ENCODE measurements at places on chromosomes 2 and 18. TPM values are rescaled to one million over a fixed set of nuclear protein-coding genes. Genes with fewer than 3 reads are reported as not detected.
A peak's percentile ranks its signal among the peaks of the same experiment; 100 is the strongest.

The GNLY gene
- total RNA-seq: 9.2 TPM

The FLACC1 gene
- 1.4 TPM for total RNA-seq

GRCh38 chr18:22705328-22705727 lies 227.8 kb upstream of the RBBP8 start:
- no peak overlapping the region for H3K4me3 ChIP-seq
- H3K4me1 ChIP-seq: no peaks in the 10 kb centered on the region
- H3K27ac ChIP-seq: no peak overlapping the region
- H3K36me3 ChIP-seq: no peaks in the 10 kb centered on the region

DNA sequence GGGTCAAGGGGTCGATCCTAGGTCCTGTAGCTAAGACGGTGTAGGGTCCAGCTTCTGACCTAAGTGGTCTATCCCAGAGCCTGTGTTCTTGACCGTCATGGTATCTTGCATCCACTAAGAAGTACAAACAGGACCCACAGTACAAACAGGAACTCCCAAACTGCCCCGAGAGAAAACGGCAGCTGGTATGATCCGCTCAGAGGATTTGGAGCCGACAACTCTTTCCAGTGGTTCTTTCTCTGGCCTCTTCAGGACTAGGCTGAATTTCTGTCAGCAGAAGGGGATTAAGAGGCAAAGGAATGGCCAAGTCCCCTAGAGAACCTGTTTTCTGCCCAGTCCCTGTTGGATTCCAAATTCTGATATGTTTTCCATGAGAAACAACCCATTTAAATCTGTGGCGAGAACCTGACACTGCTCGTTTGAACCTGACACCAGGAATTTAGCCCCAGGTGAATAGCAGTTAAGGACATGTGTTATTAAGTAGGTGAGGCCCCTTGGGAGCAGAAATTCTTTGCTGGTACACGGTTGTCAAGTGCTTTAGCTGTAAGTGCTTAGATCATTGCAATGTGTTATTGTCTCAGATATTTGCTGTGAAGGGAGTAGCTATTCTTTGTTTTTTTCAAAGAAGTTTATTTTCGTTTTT lies 50.5 kb upstream of the TXNDC2 start:
- peaks cover 35% of the 10 kb centered on the region for H3K4me1 ChIP-seq
- no peak for DNase-seq
- no peak overlapping the region for H3K4me3 ChIP-seq
- peak overlapping the region; percentile 70 for H3K27ac ChIP-seq

DNA sequence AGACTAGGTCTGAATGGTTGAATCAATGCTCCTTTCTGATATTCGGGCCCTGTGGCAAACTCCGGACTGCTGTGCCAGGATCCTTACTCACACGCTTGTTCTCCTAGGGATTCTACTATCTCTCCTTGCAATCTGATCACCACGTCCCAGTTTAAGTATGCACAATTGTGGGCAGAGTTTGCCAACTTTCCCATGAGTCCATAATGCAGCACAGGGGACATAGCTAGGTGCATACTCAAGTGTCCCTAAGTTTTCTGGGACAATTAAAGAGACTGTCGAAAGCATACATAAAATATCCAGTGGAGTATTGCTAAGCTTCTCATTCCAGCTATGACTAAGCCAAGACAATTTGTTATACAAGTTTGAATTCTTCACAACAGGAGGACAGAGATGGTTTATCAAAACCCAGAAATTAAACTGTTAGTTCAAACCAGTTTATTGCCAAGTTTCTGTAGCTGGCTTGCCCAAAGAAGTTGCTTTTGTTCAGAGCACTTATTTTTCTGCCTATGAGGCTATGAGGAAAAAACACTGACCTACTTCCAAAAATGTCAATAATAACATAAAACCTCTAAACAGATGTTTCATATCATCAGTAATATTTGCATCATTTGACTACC lies 136.1 kb downstream of the EXOC6B start:
- H3K4me3 ChIP-seq: no peak overlapping the region
- H3K36me3 ChIP-seq: no peaks in the 10 kb centered on the region
- H3K27ac ChIP-seq: no peak overlapping the region
- DNase-seq: no peak
- H3K27me3 ChIP-seq: no peaks in the 10 kb centered on the region
- peaks cover 24% of the 10 kb centered on the region for H3K4me1 ChIP-seq

DNA sequence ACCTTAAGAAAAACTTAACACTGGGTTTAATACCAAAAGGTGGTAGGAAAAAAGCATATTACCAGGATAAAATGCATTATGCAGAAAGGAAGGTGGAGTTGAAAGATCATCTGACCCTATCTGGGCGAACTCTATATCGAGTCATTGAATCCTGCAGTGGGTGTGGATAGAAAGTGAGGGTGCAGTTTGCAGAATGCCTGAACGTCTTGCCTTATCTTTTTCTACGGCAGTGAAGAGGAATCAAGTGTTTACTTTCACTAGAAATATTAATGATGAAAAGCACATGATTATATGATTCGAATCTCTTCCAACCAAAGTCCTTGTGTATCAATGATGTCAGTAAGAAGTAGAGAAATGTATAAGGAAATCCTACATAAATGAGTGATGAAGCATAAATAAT lies 4.3 kb upstream of the CAVIN2 start:
- H3K4me3 ChIP-seq: no peak overlapping the region
- DNase-seq: no peak
- H3K36me3 ChIP-seq: no peaks in the 10 kb centered on the region

Data from gastrocnemius medialis (tissue), 4 donors.